ENCODE measurements at places on chromosomes 16 and 17.
A peak's percentile ranks its signal among the peaks of the same experiment; 100 is the strongest.

- H3K4me1 ChIP-seq = peaks cover 11% of the 10 kb centered on the region
- H3K36me3 ChIP-seq = peaks cover 11% of the 10 kb centered on the region
- H3K27ac ChIP-seq = no peak overlapping the region
- no peaks in the 10 kb centered on the region for H3K27me3 ChIP-seq
- DNase-seq = no peak
- H3K4me3 ChIP-seq = no peak overlapping the region
Measured at GRCh38 chr17:49029801-49030200, 32.6 kb downstream of the IGF2BP1 start.

DNA sequence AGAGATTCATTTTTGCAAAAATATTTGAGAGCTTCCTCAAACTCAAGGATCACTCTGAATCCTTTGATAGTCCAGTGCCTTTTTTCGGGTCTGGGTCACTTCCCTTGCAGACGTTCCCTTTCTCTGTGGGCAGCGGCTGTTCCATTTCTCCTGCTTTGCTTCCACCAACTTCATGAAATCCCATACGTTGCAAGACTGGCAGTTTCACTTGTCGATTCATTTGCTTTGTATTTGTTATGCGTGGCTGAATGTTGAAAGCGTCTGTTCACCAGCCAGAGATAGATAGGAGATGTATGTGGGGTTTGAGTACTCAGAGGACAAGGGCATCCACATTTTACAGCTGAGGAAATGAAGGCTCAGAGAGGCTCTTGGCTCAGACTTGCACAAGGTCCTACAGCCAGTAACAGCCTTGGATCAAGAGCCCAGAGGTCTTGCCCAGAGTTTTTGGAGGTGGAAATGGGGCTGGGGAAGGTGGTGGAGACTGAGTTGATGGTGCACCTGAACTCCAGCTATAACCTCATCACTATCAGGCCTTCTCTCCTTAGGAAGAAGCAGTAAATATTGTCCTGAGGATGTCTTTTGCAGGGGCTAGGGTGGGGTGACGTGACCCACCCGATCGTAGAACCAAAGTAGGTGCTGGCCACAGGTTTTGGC is 1.3 kb upstream of the CCDC102A start:
- H3K27me3 ChIP-seq = peaks cover 21% of the 10 kb centered on the region
- peaks cover 25% of the 10 kb centered on the region for H3K4me1 ChIP-seq
- H3K4me3 ChIP-seq = peak overlapping the region; percentile 76
- H3K36me3 ChIP-seq = no peaks in the 10 kb centered on the region

DNA sequence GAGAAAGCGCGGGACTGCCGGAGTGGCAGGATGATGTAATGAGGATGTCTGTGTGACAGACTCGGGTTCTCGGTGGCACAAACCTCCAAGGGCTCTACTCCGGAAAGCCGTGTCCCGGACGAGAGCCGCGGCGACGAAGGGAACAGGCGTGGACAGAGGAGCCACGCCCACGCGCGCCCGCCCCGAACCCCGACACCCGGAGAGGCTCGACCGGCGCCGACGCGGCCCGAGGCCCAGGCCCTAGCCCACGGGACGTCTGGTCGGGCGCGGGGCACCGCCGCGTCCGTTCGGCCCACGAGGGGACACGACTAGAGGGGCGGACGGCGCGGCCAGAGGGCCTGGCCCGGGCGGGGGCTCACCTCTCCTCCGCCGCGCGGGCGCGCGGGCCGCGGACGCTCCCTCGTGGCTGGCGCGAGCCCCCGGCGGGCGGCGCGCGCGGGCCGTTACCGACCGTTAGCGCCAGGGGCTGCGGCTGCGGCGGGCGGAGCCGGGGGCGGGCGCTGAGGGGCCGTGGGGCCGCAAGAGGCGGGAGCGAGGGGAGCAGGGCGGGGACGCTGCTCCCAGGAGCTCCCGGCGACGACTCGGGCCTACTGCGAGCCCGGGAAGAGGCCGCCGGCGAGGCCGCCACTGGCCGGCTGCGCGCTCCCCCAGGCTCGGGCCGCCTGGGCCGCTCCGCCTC is 2.1 kb upstream of the IRX5 start:
- peak overlapping the region; percentile 95 for H3K27ac ChIP-seq
- H3K4me3 ChIP-seq = peak overlapping the region; percentile 98
- peaks cover 54% of the 10 kb centered on the region for H3K27me3 ChIP-seq

DNA sequence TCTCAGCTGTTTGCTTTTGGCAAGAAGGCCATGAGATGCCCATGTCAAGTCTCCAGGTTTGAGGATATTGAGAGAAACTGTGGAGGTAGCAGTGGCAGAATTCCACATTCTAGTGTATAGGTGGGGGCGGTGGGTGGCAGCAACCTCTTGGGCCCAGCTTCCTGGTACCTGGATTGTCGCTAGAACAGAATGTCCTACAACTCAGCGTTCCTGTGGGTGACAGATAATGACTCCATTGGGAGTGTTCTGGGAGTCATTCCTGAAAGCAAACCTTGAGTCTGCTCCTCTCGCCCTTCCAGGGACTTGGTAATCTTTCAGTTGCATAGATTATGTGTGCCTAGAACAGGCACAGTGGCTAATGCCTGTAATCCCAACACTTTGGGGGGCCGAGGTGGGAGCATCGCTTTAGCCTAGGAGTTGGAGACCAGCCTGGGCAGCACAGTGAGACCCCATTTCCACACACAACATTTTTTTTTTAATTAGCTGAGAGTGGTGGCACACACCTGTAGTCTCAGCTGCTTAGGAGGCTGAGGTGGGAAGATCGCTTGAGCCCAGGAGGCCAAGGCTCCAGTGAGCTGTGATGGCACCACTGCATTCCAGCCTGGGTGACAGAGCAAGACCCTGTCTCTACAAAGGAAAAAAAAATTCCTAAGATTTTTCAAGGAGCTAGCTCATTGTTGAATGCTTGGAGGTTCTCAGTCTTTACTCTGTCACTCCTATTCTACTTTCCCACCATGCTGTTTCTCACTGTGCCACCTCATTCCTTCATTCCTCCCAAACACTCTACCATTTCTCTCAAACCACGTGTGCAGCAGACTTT is 37.9 kb upstream of the METTL16 start:
- H3K27ac ChIP-seq = no peak overlapping the region
- peaks cover 7% of the 10 kb centered on the region for H3K27me3 ChIP-seq
- H3K36me3 ChIP-seq = no peaks in the 10 kb centered on the region

DNA sequence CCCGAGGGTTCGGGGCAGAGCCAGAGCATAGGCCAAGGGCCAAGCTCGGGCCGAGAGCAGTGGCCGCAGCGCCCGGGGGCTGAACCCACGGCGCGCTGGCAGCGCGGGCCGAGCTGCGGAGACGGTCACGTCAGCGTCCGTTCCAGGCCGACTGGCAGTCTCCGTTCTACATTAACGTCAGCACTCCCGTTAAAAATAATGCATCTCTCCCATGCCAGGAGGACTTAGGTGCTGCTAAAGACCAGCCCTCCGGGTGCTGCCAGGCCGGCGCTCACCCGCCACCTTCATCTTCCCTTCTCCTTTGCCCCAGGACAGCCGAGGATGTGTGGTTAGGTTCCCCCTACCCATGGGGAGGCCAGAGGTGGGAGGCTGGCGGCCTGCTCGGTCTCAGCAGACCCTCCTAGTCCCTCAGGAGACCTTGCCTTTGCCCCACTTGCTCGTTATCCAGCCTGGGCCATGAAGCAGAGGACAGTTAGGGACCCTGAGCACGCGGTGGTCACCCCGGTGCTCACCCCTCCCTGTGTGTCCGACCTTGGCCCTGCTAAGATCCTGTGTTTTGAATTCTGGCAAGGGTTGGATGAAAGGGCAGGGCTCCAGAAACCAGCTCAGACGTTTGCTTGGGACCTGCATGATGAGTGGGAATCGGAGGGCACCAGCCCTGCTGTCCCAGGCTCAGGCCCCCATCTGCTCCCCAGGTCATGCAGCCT is 572 bp downstream of the MPG start:
- no peaks in the 10 kb centered on the region for H3K36me3 ChIP-seq
- peak overlapping the region; percentile 90 for H3K4me3 ChIP-seq
- DNase-seq = no peak
- peak overlapping the region; percentile 90 for H3K27ac ChIP-seq
- no peaks in the 10 kb centered on the region for H3K27me3 ChIP-seq

GRCh38 chr17:58254803-58255202 is 16.4 kb downstream of the LPO start:
- H3K4me1 ChIP-seq = no peaks in the 10 kb centered on the region
- peaks cover 95% of the 10 kb centered on the region for H3K27me3 ChIP-seq
- H3K4me3 ChIP-seq = no peak overlapping the region
- no peaks in the 10 kb centered on the region for H3K36me3 ChIP-seq
- no peak for DNase-seq
- H3K27ac ChIP-seq = no peak overlapping the region

DNA sequence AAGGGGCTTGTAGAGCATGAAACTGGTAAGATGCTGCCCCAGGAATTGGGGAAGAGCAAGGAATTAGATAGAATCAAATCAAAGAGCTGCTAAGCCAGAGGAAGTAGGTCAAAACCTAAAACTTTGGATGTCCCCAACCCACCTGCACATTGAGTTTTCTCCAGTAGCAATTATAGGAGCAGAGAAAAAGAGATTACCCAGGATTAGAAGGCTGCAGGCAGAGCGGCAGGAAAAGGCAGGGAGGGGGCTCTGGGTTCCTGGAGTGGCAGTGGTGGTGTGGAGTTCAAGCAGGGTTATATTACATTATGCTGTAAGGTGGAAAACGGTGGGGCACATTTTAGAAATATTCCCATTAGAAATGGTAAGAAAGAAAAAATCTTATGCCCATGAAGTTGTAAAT is 68.3 kb downstream of the KSR1 start:
- H3K4me3 ChIP-seq = peak overlapping the region; percentile 28
- no peak for DNase-seq
- peaks cover 49% of the 10 kb centered on the region for H3K4me1 ChIP-seq
- no peaks in the 10 kb centered on the region for H3K27me3 ChIP-seq
- no peak overlapping the region for H3K27ac ChIP-seq

GRCh38 chr16:68800257-68800875 is 43.0 kb upstream of the TANGO6 start:
- no peaks in the 10 kb centered on the region for H3K27me3 ChIP-seq
- DNase-seq = peak; percentile 60
- H3K36me3 ChIP-seq = no peaks in the 10 kb centered on the region
- no peak overlapping the region for H3K27ac ChIP-seq
- H3K4me3 ChIP-seq = no peak overlapping the region

Measured in neural crest cell (in vitro differentiated cells).